ENCODE measurements at places on chromosomes 2 and 18.

- DNase-seq: peak; percentile 7
These were observed 132.6 kb downstream of the VWC2L start for GRCh38 chr2:214543386-214543955.

GRCh38 chr18:76913583-76913982 is 91.2 kb downstream of the ZNF236 start:
- DNase-seq: no peak

DNA sequence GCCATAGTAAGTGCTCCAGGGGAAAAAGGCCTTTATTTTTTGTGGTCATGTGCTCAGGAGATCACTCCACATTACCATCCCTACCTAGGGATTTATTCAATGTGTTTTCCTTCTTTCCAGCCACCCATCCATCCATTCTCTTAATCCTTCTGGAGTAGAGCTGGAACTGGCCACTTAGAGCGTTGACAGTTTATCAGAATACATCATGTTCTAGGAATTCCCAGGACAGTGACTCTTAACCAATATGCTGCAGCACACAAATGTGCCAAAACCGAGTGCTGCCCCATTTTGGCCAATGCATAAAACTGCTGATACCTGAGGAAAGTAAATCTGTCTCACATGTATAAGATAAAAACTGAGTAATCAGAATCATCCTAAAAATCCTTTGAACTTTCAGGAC is 63.7 kb downstream of the FARSB start:
- no peak for DNase-seq

- DNase-seq: no peak
These were observed 18.0 kb upstream of the ACKR3 start for GRCh38 chr2:236551471-236552211.

- DNase-seq: no peak
These were observed 144.3 kb downstream of the DTNB start for GRCh38 chr2:25529034-25529433.

- no peak for DNase-seq
These were observed 526 bp downstream of the PRKRA start for GRCh38 chr2:178450524-178450773.

GRCh38 chr18:9708057-9708433 is at the start of gene RAB31:
Gene RAB31 (plus strand): TSS chr18:9708301. CDS start chr18:9708406, 105 bp downstream.
- peak; percentile 46 for DNase-seq

GRCh38 chr2:85438201-85439024 is 19.9 kb downstream of the SH2D6 start:
- no peak for DNase-seq

DNA sequence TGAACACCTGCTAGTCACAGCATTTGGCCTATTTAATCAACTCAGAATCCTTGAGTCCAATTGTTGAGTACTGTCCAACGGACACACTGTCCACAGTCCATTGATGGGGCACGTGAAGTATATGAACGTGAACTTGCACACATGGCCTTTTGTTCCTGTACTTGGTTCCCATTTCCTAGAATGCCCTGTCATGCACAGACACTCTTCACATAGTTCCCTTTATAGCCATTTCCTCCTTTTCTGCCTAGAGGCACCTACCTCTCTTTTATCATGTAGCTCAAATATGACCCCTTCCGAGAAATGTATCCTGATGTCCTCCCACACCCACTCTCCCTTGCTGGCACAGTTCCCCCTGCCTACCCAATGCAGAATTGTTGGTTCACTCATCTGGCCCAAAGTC is 8.7 kb upstream of the CRYGA start:
- no peak for DNase-seq

DNA sequence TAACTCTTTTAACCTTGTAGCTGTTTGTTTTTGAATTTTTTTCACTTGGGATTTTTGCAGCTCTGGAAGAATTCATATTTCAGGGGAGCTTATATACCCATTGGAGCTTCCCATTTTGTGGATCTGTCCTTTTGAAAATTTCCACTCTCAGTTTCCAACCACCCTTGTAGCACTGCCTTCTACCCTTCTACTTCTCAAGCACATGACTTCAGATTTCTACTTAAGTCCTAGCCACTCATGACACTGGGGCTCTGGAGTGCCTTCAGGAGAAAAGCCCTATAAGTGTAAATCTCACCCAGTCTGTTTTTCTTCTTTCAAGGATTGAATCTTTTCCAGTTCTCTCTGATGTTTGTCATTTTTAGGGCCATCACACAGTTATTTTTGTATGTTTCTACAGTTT is 283.7 kb upstream of the KCNH7 start:
- no peak for DNase-seq

GRCh38 chr2:136008205-136008865 is 22.9 kb upstream of the DARS1 start:
- DNase-seq: no peak
